ENCODE measurements at places on chromosomes 13 and 19.

DNA sequence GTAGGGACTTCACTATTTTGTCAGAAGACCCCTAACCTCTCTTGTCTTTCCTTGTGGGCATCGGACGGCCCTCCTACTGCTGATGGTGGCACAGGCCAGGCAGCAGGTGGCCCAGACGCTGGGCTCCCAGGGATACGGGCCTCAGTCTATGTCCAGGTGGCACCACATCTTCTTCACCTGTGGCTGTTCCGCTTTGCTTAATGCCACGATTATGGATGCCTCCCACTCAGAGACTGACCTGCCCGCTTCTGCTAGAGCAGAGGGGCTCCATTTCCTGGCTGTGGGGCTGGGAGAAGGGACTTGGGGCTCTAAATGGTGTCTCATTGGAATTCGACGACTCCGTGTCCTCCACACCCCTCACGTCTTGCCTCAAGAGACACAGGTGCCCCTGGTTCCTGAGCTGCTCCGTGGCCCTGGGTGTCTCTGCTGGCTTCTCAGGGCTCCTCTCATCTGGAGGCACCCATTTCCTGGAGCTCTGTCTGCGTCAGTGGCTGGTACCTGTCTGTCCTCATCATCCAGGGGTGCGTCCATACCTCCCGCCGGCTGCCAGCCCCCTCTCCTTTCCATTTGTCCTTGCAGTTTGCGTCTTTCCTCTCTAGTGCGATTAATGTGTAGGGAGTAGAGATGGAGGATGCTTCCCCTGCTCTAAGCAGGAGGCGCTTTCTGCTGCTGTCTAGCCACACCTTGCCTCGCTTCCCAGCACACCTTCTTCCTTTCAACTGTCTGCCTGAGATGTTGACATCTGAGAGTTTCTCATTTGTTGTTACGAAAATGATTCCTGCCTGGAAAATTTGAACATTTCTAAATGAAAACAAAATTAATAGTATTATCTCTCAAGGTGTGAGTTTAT is 63.4 kb downstream of the TEX29 start:
- no peak for DNase-seq

DNA sequence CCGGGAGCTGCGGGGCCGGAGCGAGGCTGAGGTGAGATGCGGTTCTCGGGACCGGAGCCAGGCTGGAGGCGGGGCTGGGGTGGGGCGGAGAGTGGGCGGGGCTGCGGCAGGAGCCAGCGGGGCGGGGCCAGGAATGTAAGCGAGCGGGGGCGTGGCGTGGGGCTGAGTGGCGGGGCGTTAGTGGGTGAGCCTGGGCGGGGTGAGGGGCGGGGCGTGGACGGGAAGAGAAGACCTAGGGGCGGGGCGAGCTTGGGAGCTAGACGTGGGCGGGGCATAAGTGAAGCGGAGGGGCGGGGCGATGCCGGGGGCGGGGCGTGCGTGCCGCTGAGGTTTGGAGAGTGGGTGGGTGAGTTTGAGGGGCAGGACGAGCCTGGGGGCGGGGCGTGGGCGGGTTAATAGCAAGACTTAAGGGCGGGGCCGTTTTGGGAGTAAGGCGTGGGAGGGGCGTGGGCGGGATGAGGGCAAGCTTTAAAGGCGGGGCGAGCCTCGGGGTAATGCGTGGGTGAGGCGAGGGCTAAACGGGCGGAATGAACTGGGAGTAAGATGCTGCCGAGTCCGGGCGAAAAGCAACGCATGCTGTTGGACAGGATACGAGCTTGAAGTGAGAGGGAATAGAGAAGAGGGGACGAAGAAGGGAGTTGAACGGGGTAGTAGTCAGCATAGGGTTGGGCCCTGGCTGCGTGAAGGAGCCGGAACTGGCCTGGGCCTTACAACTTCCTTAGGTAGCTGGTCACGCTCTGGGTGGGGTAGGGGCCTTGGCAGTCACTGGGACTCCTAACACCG is 572 bp downstream of the SNAPC2 start:
- peak; percentile 100 for DNase-seq

DNA sequence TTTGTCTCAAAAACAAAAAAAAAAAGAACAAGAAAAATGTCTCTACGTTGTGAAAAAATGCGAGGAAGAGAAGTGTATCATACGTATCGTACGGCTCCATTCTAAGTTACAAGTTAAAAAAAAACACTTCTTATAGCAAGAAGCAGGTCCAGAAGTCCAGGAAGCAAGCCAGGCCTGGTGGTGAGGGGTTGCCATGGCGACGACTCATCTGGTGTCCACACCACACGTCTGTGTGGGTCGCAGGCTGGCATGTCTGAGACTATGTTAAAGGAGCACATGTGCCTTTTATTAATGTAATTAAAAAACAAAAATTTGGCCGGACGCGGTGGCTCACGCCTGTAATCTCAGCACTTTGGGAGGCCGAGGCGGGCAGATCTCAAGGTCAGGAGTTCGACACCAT is 5.9 kb downstream of the MED16 start:
- no peak for DNase-seq

GRCh38 chr13:27055526-27055925 is 116.1 kb downstream of the USP12 start:
- DNase-seq: no peak

- no peak for DNase-seq
These were observed 460.0 kb downstream of the COG6 start for GRCh38 chr13:40115426-40115825.

- DNase-seq: no peak
These were observed 137.5 kb downstream of the TNFRSF19 start for GRCh38 chr13:23707674-23708073.

- DNase-seq: no peak
These were observed 90.7 kb downstream of the ATP8A2 start for GRCh38 chr13:25462301-25463125.

DNA sequence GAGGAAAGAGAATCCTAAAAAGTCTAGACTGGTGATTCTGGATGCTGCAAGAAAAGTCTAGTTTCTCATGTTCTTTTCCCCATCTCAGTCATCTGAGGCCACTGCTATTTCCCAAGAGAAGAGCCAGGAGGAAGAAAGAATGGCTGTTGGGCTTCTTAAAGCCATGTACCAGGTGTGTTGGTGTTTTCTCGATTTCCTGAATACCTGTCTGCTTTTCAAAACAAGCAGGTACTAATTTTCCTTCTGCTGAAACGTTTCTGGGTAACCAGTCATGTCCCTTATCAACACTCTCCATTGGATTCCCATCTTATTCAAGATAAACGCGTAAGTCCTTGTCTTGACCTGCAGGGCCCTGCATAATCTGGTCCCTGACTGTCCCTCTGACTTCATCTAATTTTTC is 1.1 kb downstream of the ZNF570 start:
- DNase-seq: no peak

GRCh38 chr19:19418555-19419260 is 13.2 kb downstream of the GATAD2A start:
- DNase-seq: no peak

- DNase-seq: no peak
These were observed 19.2 kb upstream of the ZC3H13 start for GRCh38 chr13:46071590-46072249.

- DNase-seq: no peak
These were observed 2.3 kb downstream of the TULP2 start for GRCh38 chr19:48896191-48896720.

GRCh38 chr19:30669329-30670010 is 297.3 kb downstream of the ZNF536 start:
- peak; percentile 30 for DNase-seq

- DNase-seq: peak; percentile 9
These were observed 40.5 kb upstream of the GAS6 start for GRCh38 chr13:113904411-113904810.

GRCh38 chr19:49986354-49986753 is 25.4 kb upstream of the SIGLEC11 start:
- no peak for DNase-seq

DNA sequence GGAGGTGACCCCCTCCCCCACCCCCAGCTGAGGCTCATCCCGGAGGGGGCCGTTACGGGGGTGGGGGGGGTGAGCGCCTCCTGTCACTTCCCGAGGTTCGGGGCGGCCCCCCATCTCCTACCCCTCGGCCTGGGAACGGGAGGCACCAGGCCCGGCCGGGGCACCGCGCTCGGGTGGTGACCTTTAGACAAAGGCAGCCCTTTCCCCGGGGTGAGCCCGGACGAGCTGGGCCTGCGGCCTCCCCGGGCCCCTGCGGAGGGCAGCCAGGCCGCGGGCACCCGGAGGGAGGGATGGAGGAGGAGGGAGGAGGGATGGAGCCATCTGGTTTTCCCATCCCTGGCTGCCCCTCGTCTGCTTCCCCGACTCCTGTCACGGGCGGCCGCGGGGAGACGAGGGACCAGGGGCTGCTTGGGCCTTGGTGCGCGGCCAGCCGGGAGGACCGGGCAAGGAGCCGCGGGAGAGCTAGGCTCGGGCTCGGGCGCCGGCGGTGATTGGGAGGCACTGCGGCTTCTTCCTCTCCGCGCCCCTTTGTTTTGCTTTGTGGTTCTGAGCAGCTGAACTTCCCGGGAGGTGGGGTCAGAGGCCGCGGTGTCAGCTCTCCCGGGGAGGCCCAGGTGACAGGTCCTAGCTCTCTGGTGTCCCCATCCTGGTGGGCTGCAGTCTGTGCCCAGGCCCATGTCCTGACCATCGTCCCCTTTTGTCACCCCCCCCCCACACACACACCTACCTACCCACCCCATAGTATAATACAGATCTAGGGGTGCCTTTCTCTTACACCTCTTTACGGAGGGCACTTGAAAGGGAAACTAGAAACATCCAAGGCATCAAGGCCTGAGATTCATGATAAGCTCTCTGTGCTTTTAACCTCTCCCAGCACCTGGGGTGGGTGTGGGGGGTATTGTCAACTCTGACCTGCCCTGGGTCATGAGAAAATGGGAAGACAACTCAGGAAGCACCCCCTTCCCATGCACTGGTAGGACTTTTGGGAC is 1.3 kb downstream of the BICRA start:
- peak; percentile 44 for DNase-seq

- no peak for DNase-seq
These were observed 101.6 kb downstream of the RGCC start for GRCh38 chr13:41558781-41559560.

GRCh38 chr13:86882107-86882506 is 789.1 kb upstream of the SLITRK5 start:
- DNase-seq: no peak

- DNase-seq: no peak
These were observed 594.5 kb downstream of the OLFM4 start for GRCh38 chr13:53623146-53623545.

DNA sequence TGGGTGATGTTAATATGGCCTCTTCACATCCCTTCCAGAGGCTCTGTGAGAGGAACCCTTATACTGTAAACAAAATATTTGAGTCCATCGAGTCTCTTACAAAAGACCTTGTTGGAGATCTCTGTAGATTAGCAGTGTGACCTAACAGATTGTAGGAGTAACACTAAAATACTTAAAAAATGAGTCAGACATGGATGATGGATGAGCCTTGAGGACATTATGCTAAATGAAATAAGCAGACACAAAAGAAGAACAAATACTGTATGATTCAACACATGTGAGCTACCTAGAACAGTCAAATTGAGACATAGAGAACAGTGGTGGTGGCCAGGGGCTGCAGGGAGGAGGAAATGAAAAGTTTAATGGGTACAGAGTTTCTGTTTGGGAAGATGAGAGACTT is 152.2 kb upstream of the UBL3 start:
- DNase-seq: no peak

GRCh38 chr19:16224293-16225045 is 26.8 kb downstream of the AP1M1 start:
- no peak for DNase-seq

GRCh38 chr13:27522847-27523246 is 72.5 kb upstream of the MTIF3 start:
- no peak for DNase-seq

GRCh38 chr13:97310809-97311436 is 88.8 kb downstream of the MBNL2 start:
- no peak for DNase-seq

- DNase-seq: no peak
These were observed 278.7 kb downstream of the PCDH9 start for GRCh38 chr13:66951426-66951825.

- no peak for DNase-seq
These were observed 8.1 kb downstream of the KRI1 start for GRCh38 chr19:10557603-10558197.

GRCh38 chr13:113049981-113050380 is 55.6 kb upstream of the F7 start:
- no peak for DNase-seq

DNA sequence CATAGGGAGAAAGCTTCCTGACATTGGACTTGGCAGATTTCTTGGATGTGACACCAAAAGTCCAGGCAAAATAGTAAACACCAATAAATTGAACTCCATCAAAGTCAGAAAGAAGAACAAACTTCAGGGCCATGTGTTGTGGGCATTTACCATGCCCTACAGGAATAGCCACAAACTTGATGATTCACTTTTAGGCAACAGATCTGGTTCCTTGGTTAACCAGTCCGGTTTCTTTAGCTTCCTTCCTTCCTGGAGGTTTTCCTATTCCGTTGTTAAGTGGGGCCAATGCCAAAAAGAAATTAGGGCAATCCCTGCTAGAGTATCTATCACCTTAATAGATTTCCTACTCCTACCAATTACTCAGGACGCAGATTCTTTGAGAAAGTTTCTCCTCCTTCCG is 25.2 kb downstream of the IGFL1 start:
- DNase-seq: no peak

- no peak for DNase-seq
These were observed 9.4 kb upstream of the ZNF428 start for GRCh38 chr19:43628646-43629326.

GRCh38 chr13:46995874-46996273 is 99.0 kb upstream of the HTR2A start:
- DNase-seq: no peak

GRCh38 chr13:68736961-68737360 is 1370.7 kb upstream of the ATXN8OS start:
- DNase-seq: no peak

- DNase-seq: no peak
These were observed 17.5 kb downstream of the KLF2 start for GRCh38 chr19:16342002-16342715.

GRCh38 chr19:18029617-18030338 is 21.8 kb downstream of the ARRDC2 start:
- no peak for DNase-seq

DNA sequence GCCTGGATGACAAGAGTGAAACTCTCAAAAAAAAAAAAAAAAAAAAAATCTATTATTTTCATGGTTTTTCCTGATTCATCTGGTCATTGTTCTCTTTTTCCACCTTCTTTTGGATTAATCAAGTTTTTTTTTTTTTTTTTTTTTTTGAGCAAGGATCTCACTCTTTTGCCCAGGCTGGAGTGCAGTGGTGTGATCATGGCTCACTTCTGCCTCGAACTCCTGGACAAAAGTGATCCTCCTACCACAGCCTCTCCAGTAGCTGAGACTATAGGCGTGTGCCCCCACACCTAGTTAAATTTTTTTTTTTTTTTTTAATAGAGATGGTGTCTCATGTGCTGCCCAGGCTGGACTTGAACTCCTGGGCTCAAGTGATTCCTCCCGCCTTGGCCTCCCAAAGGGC is 27.7 kb downstream of the BLOC1S3 start:
- DNase-seq: no peak

- no peak for DNase-seq
These were observed 733.9 kb upstream of the ARGLU1 start for GRCh38 chr13:107301724-107302374.

- DNase-seq: no peak
These were observed 62.9 kb downstream of the CHST8 start for GRCh38 chr19:33684538-33685232.

- DNase-seq: no peak
These were observed 26.8 kb upstream of the MED4 start for GRCh38 chr13:48121733-48122132.
